Cardiac ventricle fibroblast (primary cell): ENCODE measurements at places on chromosomes 1 and 21. TPM values are rescaled to one million over a fixed set of nuclear protein-coding genes. Genes with fewer than 3 reads are reported as not detected.

ANKRD34A gene
- total RNA-seq, result 0.39 and 0.75 TPM in 2 replicates

PADI1 gene
- total RNA-seq, result not detected in 2 replicates

VWA5B1 gene
- total RNA-seq, result not detected in 2 replicates

LRRC42 gene
- 22.9 and 24.7 TPM in 2 replicates for total RNA-seq

EDARADD gene
- total RNA-seq, result 0.44 TPM in 1 of 2 replicates, not detected in the other

PRR9 gene
- total RNA-seq, result not detected in 2 replicates

FMO3 gene
- 3.6 and 7.6 TPM in 2 replicates for total RNA-seq
